Activated CD4-positive, alpha-beta memory T cell treated with anti-CD3 and anti-CD28 coated beads for 36 hours (primary cell): ENCODE measurements at places on chromosomes 5 and 9. TPM values are rescaled to one million over a fixed set of nuclear protein-coding genes. Genes with fewer than 3 reads are reported as not detected.

DNA sequence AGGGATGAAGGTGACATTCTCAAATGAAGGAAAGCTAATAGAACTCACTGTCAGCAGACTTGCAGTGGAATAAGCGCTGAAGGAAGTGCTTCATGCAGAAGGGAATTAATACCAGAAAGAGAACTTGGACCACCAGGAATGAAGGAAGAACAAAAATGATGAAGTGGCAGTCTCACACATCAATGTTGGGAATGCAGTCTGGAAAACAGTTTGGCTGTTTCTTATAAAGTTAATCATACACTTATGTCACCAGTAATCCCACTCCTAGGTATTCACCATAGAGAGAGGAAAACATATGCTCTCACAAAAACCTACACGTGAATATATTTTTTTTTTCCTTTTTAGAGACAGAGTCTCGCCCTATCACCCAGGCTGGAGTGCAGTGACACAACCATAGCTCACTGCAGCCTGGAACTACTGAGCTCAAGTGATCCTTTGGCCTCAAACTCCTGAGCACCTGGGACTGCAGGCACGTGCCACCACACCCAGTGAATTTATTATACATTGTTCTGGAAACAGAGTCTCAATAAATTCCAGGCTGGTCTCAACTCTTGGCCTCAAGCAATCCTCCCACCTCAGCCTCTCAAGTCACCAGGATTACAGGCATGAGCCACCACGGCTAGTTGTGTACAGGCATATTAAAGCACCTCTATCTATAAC, 81.2 kb downstream of the ROR2 start:
- no peak for DNase-seq

GRCh38 chr5:155091063-155091648, 77.6 kb downstream of the KIF4B start:
- no peak for DNase-seq

The IPO11 gene
- total RNA-seq: 59.2 TPM

The SCGB3A1 gene
- total RNA-seq: not detected

- DNase-seq: no peak
Measured at GRCh38 chr5:79242242-79243039, 6.5 kb downstream of the JMY start.

GRCh38 chr9:37038302-37038942, 4.4 kb upstream of the PAX5 start:
- no peak for DNase-seq

- no peak for DNase-seq
Measured at GRCh38 chr5:43772764-43773477, 169.9 kb downstream of the NNT start.

The IL4 gene
- 6.4 TPM for total RNA-seq

DNA sequence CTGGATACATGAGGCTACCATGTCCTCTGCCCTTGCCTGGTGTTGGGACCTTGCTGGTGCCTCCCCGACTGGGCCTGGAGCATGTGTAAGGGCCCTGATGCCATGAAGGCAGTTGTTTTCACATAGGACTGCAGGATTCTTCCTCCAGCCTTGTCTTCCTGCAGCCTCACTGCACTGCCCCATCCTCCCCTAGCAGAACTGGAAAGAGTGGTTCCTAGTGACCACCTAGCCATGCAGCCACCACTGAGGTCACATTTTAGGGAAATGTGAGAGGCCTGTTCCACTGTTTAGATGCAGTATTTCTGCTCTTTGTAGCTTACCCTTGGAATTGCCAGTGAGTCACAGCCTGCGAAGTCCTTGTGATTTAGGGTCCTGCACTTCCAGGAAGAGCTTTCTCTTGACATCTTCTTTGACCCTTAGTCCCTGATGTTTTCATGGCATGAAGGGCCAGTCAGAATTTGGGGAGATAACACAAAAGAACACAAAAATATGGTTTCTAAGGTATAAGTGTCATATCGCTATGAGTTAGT, 24.2 kb upstream of the TNFAIP8 start:
- no peak for DNase-seq

DNA sequence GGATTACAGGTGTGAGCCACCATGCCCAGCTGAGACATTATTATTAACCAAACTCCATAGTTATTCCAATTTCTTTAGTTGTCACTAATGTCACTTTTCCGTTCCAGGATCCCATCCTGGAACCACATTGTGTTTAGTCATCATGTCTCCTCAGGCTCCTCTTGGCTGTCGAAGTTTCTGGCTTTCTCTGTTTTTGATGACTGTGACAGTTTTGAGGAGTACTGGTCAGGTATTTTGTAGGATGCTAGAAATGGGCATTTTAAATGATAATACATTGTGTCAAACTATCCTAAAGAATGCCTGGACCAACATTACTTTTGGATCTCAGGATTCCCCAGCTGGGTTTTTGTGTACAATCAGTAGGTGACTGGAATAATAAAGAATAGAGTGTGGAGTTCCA, 19.8 kb upstream of the NEUROG1 start:
- DNase-seq: no peak

The CYLC2 gene
- total RNA-seq: not detected

- DNase-seq: no peak
Measured at GRCh38 chr5:149464796-149465489, 85.9 kb upstream of the IL17B start.

GRCh38 chr5:138955013-138955660, 80.0 kb upstream of the LRRTM2 start:
- DNase-seq: no peak

The SLC25A48 gene
- not detected for total RNA-seq

- DNase-seq: no peak
Measured at GRCh38 chr5:11494340-11494739, 409.9 kb downstream of the CTNND2 start.

DNA sequence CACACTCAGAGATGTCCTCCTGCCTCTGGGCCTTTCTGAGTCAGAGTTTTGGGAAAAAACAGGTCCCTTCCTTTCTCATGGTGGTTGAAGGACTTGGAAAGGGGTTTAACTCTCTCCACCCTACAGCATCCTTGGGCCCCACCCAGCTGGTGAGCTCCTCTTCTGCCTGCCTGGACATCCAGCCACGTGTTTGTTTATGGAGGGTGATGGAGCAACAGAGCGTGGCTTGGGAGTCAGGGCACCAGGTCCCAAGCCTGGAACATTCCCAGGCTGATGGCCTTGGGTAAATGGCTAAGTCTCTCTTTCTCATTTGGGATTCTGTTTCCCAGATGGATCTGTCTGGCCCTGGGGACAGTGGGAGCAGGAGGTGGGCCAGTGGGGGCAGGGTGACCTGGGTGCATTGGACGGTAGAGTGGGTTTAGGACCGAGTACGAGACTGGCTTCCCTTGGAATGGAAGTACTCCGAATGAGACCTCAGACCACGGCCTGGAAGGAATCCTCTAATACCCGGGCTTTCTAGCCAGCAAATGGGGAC, 141.1 kb upstream of the IRX2 start:
- no peak for DNase-seq

DNA sequence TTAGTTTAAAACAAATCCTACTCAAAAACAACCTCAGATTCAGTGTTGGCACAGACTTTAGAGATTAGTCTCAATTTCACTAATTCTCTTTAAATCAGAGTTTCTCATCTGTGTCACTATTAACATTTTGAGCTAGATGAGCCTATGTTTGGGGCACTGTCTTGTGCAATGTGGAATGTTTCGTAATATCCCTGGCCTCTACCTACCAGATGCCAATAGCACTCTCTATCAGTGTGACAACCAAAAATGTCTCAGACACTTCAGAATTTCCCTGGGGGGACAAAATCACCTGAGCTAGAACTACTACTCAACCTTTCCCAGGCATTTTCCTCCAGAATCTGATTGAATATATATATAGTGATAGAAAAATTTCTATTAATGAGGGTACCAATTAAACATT, 465.2 kb upstream of the RGMB start:
- no peak for DNase-seq

- DNase-seq: no peak
Measured at GRCh38 chr9:33117306-33117705, 40.8 kb upstream of the SMU1 start.

DNA sequence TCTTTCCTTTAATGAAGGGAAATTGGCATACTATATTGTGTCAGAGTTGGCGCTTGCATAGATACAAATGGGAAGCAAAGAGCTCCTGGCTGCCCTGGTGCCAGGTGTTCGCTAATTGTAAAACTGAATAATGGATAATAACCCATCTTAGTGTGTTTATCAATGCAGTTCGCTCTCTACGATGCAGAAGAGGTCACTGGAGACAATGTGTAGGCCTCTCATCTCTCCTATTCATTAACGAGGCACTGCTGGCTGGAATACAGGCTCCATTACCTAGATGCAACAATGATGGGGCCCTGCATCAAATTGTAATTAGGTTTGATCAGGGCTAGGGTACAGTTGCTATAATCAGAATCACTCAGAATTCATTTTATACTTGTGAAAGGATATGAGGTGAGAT, 171.0 kb downstream of the RMI1 start:
- no peak for DNase-seq

DNA sequence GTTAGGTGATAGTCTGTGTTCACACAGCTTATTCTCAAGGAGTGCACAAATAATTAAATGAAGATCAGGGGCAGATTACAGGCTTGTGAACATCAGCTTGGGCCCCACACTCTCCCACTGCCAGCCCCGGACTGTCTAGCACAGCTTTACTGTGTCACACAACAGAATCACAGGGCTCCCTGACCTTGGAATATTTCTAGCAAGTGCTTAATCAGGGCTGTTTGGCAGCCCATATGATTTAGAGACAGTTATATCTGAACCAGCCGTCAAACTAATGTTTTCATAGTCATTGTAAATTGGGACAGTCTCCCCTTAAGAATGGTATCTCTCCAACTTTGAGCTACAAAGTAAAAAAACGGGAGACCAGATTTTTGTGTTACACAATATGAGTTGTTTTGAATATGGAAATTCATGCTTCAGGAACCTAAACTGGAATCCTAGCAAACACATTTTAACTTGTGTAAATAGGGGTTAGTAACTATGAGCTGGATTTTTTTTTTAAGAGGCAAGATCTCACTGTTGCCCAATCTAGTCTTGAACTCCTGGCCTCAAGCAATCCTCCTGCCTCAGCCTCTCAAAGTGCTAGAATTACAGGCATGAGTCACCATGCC, 517.6 kb downstream of the BNC2 start:
- no peak for DNase-seq

The LECT2 gene
- total RNA-seq: not detected

DNA sequence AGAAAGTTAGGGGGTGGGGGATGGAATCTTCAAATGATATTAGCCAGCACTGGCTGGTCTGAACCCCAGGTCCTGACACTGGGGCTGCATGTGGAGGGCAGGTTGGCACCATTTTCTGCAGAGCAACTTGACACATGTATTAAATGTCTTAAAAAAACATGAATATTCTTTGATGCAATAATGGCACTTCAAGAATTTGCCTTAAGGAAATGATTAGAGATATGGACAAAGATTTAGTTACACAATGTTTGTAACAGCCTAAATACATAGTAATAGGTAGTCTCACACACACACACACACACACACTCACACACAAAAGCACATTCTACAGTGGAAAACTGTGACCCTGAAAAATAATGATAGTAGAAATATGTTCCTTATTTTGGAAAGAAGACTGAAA, 3.6 kb downstream of the SVEP1 start:
- no peak for DNase-seq

- DNase-seq: no peak
Measured at GRCh38 chr5:81834021-81834660, 83.2 kb upstream of the SSBP2 start.

DNA sequence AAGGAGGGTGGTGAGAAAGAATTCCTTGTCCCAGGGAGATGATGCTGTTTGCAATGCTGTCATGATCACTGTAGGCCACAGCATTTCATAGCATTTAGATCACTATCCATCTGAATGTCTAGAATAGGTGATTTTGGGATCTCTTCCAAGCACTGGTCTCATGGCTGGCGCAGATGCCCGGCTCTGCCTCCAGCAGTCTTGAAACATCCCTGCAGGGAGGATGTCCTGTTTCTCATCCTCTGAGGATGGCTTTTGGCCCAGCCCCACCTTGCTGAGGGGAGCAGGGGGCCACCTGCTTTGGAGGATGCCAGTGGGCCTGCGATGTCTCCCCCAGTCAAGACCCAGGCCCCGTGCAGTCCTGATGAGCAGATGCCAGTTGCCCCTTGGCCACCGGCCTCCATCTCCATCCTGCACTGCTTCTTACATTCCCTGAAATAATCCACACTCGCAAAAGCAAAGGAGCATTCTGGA, 63.5 kb upstream of the GARNL3 start:
- DNase-seq: no peak

DNA sequence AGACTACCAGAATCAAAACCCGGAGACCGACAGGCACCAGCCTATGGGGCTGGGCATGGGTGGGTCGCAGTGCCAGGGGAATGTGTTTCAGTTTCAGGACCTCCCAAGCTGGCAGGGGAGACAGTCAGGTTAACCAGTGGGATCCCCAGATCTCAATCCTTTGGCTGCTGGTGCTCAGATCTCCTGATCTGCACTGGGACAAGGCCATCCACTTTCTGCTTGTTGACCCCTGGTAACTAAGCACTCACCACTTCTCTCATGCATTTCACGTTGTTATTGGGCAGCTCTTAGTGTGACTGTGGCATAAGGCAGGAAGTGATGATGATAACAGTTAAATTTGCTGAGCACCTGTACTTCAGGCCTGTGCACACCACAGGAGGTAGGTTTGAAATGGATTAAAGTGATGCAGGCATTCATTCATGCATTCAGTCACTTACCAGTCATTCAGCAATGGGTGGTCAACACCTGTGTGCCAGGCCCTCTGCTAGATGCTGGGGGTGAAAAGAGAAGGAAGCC, 42.1 kb upstream of the STXBP1 start:
- DNase-seq: peak; percentile 51

The PCDHB16 gene
- not detected for total RNA-seq

The ADAMTSL2 gene
- 0.07 TPM for total RNA-seq

DNA sequence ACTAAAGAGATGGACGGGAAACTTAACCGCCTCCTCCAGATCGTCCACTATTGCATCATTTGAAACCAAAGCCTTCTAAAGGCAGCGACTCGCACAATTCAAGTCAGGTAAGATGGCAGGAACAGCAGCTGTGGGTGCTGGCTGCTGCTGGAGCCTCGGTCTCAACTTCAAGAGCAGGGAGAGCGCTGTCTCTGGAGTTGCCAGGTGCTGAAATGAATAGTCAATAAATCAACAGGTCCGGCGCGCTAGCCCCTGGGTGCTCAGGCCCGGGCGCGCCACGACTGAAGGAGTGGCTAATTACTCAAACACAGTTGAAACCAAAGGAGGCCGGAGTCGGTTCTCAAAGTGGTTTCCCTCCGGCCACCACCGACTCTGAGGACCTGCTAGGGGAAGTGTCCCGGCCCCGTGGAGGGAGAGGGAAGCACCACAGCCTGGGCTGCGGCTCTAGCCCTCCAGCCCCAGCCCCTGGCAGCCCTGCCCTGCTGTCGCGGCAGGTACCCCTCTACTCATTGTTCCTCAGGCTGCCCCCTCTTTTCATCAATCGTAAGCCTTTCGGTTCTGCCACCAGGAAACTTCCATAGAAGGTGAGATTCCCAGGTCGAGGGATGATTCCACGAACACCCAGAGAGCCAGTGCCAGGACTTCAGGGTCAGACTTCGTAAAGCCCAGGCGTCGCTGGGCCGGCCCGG, 804 bp downstream of the TTC39B start:
- peak; percentile 63 for DNase-seq

DNA sequence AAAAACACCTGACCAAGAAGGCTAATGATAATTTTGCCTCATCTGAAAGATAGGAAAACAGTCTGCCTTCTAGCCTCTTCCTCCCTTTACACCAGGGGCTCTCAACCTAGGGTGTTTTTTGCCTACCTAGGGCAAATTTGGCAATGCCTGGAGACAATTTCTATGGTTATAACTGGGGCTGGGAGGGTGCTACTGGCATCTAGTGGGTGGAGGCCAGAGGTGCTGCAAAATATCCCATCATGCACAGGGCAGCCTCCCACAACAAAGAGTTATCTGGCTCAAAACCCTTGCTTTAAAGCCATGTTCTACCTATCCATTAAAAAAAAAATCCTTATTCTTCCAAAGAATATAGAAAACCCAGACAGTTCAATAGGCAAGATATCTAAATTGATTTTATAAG, 45.0 kb upstream of the NR3C1 start:
- peak; percentile 52 for DNase-seq
